ENCODE measurements at places on chromosomes 3 and 15.

DNA sequence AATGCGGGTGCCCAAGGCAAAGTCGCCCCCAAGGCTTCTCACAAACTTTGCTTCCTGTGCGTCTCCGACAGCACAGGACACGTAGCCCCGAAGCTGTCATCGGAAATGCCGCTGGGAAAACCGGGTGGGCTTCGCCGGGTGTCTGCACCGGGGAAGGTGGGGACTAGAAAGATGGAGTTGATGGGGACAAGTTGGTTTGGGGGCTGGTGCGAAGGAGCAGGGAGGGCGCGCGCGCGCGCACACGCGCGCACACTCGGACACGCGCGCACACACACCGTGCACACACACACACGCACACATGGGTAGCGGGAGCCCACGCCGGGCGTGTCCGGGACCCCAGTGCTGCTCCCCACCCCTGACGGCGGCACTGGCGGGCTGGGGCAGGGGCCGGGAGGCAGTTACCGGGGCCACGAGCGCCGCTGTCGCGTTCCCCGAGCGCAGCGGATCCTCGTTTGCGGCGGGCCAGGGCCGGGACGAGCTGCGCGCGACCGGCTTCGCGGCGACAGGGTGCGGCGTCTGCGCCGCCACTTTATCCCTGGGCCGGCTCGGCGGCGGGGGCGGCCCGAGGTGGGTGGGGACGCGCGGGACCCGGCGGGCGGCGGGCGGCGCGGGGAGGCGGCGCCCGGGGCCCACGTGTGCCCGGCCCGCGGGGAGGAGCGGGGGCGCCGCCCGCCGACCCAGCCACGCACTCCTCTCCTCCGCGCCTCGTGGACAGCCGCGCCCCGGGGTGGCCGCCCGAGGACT, 539 bp upstream of the MGLL start:
- DNase-seq = no peak

- DNase-seq = peak; percentile 81
Observed at GRCh38 chr15:98878172-98878571, 129.4 kb downstream of the PGPEP1L start.

- DNase-seq = no peak
Observed at GRCh38 chr3:113825090-113825489, 13.5 kb upstream of the GRAMD1C start.

DNA sequence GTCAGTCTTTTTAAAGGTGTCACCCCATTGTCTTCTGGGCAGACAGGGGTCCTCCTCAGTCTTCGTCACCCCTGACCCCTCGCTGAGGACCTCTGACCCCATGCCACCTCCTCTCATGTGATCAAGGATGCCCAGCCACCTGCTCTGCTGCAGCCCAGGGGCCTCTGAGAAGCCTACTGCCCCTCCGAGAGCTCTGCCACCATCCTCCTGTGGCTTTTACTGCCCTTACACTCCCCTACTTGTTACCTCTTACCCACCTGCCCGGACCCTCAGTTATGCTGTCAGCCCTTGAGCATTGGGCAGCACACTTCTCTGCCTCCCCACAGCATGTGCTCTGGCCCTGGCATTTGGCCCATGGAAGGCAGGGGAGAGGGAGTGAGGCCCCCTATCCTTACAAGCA, 123.2 kb downstream of the LRRK1 start:
- no peak for DNase-seq

DNA sequence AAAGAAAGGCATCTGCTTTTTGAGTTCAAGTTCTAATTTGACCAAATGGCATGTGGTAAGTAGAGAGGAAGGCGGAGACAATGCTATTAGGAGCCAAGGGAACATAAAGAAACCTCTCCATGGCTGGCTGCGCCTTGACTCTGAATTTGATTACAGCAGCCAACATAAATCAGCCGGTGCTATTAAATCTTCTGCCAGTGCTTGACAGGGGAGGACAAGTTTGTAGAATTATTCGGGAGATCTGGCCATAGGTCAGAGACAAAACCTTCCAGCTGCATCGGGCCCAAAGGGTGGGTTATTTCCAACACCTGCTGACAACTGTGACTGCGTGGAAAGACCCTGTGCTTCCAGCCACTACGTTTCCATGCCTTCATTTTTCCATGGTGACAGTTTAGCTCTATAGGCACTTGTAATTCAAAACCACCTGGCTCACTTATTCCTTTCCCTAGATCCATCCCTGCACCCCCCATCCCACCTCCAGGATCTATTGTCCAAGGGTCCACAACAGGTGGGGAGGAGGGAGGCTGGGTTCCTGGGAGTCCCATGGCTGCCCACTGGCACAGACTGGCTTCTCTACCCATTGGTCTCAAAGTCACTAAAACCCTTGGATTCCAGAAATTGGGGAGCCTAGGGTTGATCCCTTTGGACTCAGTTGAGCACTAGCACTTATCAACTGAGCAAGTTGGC, 15.9 kb downstream of the COLQ start:
- DNase-seq = no peak

DNA sequence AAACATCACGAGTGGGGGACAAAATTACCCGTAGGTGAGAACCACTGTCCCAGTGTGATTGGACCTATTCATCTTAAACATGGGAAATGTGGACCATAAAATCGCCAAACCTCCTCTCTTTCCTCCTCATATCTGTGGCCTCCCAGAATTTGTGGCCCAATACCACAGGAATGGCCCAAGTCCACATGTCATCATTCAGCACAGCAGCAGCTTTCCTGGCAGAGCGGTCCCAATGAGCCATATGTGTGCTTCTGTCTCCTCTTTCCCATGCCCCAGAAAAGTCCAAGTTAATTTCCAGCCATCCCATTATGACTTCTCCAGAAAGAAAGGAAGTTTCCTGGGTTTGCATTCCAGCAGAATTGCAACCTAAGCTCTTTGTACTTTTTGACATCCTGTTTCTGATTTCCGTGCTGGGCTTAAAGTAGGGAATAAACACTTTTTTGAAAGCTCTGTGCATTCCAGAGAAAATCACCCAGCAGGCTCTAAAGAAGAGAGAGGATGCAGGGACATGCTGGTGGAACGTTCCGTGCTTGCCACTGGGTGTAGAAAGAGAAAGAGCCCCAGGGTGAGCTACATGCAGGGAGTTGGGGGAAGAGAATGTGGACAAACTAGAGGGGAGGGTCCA, 259.4 kb upstream of the PROK2 start:
- peak; percentile 72 for DNase-seq

DNA sequence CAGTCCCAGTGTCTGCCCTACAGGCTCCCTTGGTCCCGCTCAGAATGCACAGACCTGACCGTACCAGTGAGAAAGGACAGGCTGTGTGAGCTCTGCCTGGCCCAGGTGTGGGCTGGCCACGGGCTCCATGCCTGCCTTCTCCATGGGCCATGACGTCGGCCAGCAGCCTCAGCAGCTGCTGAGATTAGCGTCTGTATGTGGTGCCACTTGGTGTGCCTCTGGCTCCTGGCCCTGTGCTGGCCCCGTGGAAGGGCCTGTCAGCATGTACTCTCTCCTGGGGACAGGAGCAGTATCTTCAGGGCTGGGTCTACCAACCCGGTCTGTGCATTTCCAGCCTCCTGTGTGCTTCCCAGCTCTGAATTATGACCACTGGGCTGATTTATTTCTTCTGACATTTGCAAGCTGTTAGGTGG, 25.7 kb downstream of the KLF13 start:
- DNase-seq = no peak

DNA sequence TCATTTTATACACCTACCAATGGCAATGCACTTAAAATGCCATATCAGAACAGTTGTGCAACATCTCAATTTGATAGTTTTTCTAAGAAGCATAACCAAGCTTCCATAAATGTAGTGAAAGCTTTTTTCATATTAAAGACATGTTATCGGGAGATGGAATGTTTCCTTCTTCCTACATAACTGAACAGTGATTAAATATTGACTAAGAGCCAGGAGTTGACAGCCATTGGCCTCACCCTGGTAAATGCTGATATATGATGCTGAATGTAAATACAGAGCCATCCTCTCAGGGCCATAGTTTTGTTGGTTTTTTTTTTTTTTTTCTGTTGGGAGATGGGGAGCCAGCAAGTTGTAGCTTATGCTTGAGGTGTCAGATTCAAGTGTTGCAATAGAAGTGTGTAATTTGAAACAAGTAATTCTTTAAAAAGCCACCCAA, 203.3 kb upstream of the IL12A start:
- peak; percentile 51 for DNase-seq

- no peak for DNase-seq
Observed at GRCh38 chr3:18791182-18791581, 357.1 kb upstream of the KCNH8 start.

DNA sequence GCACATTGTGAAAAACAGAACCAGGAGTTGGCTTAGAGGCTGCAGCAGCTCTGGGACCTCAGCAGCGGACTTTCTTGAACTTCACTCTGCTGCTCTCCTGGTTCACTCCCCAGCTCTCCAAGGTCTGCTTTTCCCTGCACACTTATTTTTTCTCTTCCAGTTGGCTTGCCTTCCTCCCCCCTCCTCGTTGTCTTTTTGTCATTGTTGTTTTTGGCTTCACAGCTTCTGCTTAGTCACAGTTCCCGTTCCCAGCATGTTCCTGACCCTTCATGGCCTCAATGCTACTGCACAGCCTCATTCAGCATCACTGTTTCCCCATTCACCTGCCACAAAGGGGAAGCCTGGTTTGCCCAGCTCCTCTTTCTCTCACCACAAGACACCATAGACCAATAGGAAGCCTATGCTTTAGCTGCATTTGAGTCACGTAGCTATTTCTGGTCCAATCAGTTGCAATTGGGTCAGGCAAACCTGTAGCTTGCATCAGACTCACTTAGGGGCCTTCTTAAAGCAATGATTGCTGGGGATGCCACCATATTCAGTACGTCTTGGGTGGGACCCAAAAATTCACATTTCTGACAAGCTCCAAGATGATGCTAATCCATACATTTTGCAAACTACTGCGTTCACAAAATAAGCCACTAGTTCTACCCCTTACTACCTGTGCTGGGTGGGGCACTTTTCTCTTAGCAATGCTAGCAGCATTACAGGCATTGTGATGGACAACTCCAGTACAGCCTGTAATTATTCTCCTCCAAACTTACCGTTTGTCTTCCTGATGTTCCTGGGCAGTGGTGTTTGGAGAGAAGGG, 7.8 kb upstream of the SUMF1 start:
- DNase-seq = peak; percentile 24

- DNase-seq = no peak
Observed at GRCh38 chr3:15040844-15041243, 24.3 kb downstream of the MRPS25 start.

DNA sequence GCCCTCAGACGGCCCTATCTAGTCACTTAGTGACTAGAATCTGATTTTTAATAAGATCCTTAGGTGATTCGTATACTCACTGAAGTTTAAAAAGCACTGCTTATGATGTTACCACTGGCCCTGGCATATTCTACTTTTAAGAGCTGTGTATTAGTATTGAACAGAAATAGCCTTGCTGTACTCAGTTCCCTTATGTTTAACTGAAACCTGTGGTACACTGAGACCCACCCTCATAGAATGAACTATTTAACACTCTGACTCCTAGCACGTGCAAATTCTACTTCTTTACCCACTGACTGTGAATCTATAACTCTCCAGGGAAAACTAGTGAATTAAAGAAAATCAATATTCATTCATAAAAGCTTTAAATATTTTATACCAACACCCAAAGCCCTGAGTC, 108.9 kb downstream of the CCNL1 start:
- DNase-seq = no peak

DNA sequence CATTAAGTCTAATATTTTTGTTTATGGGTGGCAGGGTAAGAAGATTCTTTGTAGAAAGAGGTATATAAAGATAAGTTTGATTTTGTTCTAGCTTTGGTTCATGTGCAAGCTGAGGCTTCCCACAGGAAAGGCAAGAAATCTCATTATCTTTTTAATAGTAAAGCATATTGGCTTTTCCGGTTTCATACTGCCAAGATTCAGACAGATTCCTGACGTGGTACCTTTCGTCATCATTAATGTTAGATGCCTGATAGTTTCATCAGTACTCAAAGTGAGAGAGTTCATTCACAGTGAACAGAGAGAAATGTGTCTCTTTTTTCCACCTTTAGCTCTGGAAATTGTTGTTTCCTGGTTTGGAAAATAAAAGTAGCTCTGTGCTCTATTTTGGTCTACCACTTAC, 16.5 kb downstream of the TPM1 start:
- no peak for DNase-seq

DNA sequence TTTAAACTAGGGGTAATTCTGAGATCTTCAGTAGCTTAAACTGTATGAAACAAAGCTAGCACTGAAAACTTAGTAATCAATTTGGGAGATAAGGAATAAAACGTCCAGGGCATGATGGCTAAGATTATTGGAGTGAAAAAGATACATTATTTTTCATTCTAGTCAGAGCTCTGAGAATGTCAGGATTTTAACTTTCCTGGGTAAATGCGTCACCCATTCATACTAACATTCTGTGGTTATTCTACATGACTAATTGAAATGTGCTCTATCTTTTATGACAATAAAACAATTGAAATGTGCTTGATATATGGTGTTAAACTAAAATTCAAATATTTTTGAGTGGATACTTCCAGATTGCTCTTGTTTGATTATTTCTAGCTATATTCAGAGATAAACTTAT, 626.0 kb downstream of the EDEM1 start:
- no peak for DNase-seq

GRCh38 chr15:70023769-70024491, 73.8 kb downstream of the TLE3 start:
- peak; percentile 9 for DNase-seq

GRCh38 chr3:4503050-4503449, 9.9 kb downstream of the ITPR1 start:
- no peak for DNase-seq

- no peak for DNase-seq
Observed at GRCh38 chr3:30300809-30301208, 305.6 kb upstream of the TGFBR2 start.

- DNase-seq = no peak
Observed at GRCh38 chr3:107975529-107976201, 115.2 kb downstream of the CD47 start.

- no peak for DNase-seq
Observed at GRCh38 chr15:68537097-68537496, 41.7 kb upstream of the CORO2B start.

- DNase-seq = no peak
Observed at GRCh38 chr3:71057526-71057894, 526.0 kb downstream of the FOXP1 start.

GRCh38 chr15:50109076-50109987, 9.7 kb downstream of the ATP8B4 start:
- no peak for DNase-seq

- peak; percentile 87 for DNase-seq
Observed at GRCh38 chr3:159082519-159082918, 280.7 kb downstream of the MFSD1 start.

DNA sequence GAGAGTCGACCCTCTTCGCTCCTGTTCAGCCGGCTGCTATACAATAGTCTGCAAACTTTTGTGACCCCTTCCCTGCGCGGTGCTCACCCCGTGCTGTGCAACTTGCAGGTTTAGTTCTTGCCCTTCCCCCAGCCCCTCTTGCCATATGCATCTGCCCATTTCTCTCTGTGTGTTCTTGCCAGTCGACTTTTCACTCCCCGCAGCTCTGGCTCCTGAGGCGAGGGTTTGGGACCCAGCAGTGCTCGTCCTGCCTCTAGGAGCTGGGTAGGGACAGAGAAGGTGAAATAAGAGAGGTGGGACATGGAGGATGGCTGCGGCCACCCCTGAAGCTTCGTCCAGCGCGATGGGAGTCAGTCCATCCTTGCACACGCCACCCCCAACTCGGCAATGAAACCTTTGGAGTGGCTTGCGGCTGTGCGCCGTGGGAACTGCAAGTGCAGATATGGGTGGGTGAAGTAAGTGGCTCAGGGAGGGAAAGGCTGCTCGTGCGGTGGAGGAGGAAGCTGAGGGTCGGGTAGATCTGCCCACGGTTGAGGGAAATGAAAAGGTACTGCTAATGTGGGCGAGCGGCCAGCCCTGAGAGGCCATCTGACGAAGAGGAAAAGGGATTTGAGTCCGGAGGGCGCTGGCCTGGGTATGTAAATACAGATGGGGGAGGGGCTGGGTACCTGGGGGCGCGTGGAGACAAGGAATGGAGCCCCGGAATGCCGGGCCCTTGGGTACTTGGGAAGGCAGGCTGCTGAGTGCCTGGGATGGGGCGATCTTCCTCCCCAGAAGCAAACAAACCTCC, 1.0 kb downstream of the LRRC3B start:
- no peak for DNase-seq
